PC-9 (cell line): ENCODE measurements at places on chromosomes 6 and 20. TPM values are rescaled to one million over a fixed set of nuclear protein-coding genes. Genes with fewer than 3 reads are reported as not detected.

The UNC5CL gene
- total RNA-seq, result 1.7 and 2.1 TPM in 2 replicates

The SEL1L2 gene
- total RNA-seq, result not detected in 2 replicates

The GJA10 gene
- total RNA-seq, result not detected in 2 replicates

The HTR1E gene
- not detected in 2 replicates for total RNA-seq

The MBOAT1 gene
- total RNA-seq, result 19.7 and 22.0 TPM in 2 replicates

The HSPA1A gene
- 378 and 385 TPM in 2 replicates for total RNA-seq

The TRIM38 gene
- total RNA-seq, result 23.6 and 31.3 TPM in 2 replicates

The ENPP4 gene
- total RNA-seq, result 6.2 and 7.1 TPM in 2 replicates

The C6orf163 gene
- 1.5 and 2.0 TPM in 2 replicates for total RNA-seq

The SRSF12 gene
- total RNA-seq, result not detected in 2 replicates
